ENCODE measurements at places on chromosomes 1 and 21.

DNA sequence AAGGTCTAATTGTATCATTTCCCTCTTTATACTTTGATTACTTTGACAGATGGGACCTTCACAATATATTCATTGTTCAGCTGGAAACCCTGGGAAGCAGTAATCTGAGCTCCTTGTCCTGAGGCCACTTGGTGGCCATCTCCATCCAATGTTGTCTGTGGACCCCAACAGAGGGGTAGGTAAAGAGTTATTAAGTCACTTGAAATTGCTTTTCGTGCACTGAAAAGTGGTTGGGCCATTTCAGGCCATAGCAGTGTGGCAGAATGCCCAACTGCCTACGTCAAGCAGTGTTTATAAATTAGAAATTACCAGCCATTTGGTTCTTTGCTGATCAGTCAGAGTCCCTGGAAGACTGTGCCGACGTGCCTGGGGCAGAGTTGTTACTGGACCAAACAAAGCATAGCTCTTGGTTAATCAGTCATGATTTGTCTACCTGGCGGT is 308.3 kb upstream of the USP25 start:
- DNase-seq: no peak

DNA sequence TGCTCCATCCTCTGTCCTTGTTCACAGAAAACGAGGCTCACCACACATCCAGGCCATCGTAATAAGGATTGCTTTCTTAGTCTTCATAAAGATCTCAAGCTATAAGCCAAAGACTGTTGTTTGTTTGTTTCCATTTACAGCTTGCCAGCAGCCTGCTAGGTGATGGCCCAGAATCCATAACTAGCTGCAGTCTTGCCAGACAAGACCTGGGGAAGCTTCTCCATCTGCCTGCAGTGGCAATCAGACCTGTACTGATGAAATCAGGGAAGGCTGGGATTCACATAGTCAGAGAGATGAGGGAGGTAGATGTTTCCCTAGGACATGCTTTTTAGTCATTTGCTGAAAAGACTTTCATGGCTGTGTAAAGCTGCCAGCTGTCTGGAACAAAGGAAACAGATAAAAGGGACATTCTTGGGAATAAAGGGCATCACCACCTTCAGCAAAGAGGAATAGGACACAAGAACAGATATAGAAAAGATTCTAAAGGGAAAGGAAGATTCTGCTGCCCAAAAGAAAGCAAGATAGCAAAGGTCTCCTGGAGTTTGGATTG is 51.0 kb downstream of the MT1HL1 start:
- no peak for DNase-seq

DNA sequence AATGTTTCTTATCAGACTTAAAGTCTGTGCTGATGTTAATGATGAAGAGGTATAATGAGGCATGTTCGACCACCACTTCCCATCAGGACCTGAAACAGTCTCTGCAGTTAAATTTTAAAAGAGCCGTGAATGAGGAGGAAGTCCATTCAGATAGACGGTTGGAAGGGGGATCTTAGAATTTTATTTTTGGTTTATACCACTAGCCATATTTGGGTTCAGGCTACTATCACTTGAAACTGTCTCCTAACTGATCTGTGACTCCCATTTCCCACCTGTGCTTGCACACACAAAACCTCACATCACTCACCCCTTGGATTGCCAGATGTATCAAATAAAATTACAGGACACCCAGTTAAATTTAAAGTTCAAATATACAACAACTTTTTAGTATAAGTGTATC is 9.9 kb upstream of the ANKRD13C start:
- DNase-seq: no peak

GRCh38 chr1:24735509-24736375 is 9.5 kb upstream of the CLIC4 start:
- DNase-seq: no peak

- no peak for DNase-seq
Measured at GRCh38 chr1:219931033-219931432, 2.7 kb upstream of the SLC30A10 start.

GRCh38 chr1:55037733-55038551 is 1.4 kb upstream of the PCSK9 start:
- no peak for DNase-seq

DNA sequence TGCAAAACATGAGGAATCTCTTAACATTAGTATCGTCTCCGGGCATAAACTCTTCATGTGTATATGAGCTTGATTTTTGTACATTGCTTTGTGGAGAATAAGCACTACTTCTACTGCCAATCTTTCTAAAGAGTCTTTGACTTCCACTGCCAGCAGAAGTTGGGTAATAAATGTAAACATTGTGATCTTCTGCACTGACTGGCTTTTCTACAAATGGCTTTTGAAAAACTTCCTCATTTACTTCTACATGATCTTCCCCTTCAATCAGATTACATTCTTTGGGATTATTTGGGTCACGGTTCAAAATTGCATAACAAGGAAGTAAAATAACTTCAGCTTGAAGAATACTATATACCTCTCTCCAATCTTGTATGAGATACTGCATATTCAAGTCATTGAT is 30.4 kb upstream of the SLC44A5 start:
- no peak for DNase-seq

DNA sequence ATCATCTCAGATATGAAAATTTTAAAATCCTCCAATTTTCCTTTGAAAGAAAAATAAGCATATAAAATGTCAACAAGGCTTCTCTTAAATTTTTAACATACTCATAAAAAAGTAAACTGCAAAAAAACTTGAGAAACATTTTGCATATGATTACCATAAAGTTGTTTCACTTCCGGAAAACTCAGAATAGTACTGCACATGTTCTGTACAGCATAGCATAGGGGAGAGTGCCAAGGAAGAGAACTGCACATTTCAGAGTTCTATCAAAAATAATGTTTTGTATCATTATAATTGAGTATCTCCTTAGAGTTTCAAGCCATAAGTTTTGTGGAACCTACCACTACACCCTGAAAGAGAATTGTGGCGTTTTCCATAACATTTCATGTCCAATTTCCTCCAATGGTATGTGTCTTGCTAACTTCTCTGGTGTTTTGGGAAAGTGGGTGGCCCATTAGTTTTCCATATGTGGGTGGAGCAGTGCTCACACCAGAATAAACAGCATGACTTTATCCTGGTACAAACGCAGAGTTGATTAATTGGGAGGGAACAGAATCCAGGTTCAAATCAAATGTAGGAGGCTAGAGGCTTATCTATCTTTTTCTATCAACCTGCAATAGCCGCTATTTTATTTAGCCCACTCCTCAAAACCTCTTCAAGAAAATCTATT is 430.9 kb downstream of the LMO4 start:
- no peak for DNase-seq

DNA sequence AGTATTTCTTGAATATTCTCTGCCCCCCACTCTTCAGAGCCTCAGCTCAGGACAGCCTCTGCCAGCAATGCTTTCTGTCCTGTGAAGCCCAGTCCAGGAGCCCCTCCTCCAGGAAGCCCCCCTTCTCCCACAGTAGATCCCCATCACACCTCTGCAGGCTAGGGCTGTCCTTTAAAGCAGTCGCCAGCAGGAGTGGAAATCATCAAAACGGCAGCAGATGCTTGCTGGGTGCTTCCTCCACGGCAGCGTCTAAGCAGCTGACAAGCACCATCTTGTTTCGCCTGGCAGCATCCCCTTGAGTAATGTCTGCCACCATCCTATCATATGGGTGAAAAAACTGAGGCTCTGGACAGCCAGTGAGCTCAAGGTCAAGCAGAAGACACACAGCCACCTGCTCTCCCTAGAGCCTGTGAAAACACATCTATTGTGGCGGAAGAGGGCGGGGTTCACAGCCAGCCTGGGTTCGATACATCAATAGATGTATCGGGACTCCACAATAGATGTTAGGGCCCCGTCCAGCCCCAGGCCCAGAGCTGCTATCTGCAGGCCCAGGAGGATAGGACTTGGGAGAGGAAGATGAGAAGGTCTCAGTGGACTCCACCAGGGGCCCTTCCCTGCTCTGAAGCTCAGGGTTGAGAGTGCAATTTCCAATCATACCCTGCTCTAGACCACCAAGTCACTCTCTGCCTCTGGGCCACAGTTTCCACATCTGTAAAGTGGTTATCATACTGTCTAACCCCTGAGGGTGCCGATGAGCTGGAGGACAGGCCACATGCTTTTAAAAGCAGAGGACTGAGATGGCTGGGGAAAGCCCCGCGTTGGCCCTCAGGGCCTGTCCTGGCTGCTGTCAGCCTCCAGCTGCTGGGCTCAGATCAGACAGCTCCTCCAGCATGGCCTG is 17.5 kb downstream of the RUNX3 start:
- no peak for DNase-seq
